ENCODE measurements at places on chromosomes 6 and 20. TPM values are rescaled to one million over a fixed set of nuclear protein-coding genes. Genes with fewer than 3 reads are reported as not detected.

- no peak for DNase-seq
Observed at GRCh38 chr6:165448210-165448609, 138.8 kb upstream of the C6orf118 start.

DNA sequence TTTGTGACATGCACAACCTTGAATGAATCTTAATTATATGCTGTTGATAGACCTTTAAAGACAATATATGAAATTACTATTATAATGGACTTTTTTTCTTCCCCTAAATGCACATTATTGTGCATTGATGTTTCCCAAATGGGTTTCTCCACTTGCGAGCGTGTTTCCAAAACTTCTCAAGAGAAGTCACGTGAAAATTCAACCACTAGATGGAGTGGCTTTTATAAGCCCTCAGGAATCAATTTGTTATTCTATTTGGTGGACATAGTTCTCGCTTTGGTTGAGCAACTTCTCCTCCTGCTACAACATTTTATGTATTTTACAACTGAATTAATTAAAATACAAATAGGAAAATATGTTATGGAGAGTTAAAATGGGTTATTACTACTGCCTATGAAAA, 9.0 kb downstream of the CNR1 start:
- no peak for DNase-seq

GRCh38 chr6:134535831-134536230, 217.9 kb upstream of the SGK1 start:
- DNase-seq: no peak

DNA sequence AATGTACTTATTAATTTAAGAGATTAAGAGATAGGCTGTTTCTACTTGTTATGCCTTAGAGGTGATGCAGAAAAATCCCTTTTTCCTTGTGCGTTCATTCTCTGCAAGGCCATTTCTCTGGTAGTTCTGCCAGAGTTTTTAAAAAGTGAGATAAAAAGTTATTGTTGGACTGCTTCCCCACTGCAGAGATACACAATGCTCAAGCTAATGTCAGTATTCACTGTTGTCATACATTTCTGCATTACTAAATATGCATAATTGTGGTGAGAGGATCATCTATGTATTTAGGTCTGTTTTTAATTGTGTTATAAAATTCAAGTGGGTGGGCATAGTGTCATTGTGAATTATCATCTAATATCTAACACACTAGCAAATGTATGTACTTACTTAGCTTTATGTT, 600.4 kb downstream of the HTR1B start:
- DNase-seq: peak; percentile 70

The ZSCAN23 gene
- total RNA-seq: 5.1 TPM

The BMP5 gene
- total RNA-seq: 5.0 TPM

The FKBP5 gene
- 10.3 TPM for total RNA-seq
